ENCODE measurements at places on chromosomes 2 and 18. TPM values are rescaled to one million over a fixed set of nuclear protein-coding genes. Genes with fewer than 3 reads are reported as not detected.

DNA sequence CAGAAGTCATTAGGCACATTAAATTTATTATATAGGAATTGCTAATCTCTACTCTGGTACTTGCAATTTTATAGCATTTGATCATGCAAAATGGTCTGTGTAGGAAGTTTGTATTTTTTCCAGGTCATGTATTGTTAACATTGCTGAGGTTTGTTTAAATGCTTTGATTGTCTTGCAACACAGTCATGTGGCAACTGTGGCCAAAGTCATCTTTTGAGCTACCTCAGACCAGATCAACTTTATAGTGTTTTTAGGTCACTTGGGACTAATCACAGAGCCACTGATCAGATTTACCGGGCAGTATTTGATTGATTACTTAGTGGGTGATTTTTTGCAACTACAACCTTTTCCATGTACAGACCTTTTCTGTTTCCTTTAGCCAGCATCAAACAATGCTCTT is 3.7 kb downstream of the SERPINB5 start:
- H3K27me3 ChIP-seq = no peaks in the 10 kb centered on the region
- no peak overlapping the region for H3K4me3 ChIP-seq
- H3K4me1 ChIP-seq = no peaks in the 10 kb centered on the region
- no peak overlapping the region for H3K27ac ChIP-seq
- no peak for DNase-seq

The BOK gene
- total RNA-seq = 0.10 TPM

DNA sequence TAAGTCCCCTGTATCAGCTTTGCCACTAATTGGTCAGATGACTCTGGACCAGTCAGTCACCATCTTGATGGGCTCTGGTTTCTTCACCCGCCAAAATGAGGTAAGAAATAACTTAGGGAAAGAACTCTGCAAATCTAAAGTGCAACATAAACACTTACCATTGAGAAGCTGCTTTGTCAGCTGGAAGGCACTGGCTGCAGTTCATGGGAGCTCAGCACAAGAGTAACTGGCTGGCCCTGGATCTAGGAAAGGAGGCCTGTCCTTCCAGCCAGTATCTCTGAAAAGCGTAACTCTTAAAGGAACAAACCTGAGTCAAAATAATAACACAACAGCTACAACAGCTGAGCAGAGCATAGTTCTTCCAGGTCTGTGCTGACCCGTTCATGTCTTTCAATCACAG is 123.9 kb downstream of the CACNB4 start:
- H3K27me3 ChIP-seq = no peaks in the 10 kb centered on the region
- H3K4me3 ChIP-seq = no peak overlapping the region
- no peaks in the 10 kb centered on the region for H3K4me1 ChIP-seq
- H3K27ac ChIP-seq = no peak overlapping the region
- H3K36me3 ChIP-seq = no peaks in the 10 kb centered on the region

GRCh38 chr2:118855451-118856279 is 8.2 kb upstream of the EN1 start:
- peaks cover 57% of the 10 kb centered on the region for H3K4me1 ChIP-seq
- no peak overlapping the region for H3K27ac ChIP-seq
- H3K36me3 ChIP-seq = no peaks in the 10 kb centered on the region
- H3K4me3 ChIP-seq = peak overlapping the region; percentile 47
- peak; percentile 85 for DNase-seq
- peaks cover 97% of the 10 kb centered on the region for H3K27me3 ChIP-seq

The FOXD4L1 gene
- 0.81 TPM for total RNA-seq

DNA sequence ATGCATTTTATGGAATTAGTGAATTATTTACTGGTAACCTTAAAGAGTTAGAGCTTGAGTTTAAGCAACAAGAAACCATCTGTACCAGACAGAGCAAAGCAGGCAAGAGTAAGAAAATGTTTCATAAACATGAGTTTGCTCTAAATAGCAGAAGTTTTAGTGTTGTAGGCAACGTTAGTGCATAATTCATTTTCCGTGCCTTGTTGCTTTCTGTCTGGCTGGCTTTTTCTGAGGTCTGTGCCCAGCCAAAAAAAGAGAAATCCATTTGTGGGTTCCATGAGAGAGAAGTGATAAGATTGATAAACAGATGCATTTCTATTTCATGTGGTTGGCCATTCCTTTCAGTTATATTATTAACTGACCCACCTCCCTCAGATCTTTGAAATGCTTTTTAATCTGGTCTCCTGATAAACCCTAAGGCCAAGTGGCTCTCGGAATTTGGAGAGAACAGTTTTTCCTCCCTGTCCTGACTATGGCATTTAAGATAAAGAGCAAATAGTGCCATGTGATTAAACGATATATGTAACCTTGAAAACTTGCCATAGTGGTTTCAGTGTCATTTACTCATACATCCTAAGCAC is 139.5 kb upstream of the LMAN1 start:
- H3K36me3 ChIP-seq = no peaks in the 10 kb centered on the region
- no peaks in the 10 kb centered on the region for H3K4me1 ChIP-seq
- no peak overlapping the region for H3K27ac ChIP-seq
- no peaks in the 10 kb centered on the region for H3K27me3 ChIP-seq

GRCh38 chr2:29700560-29700959 is 220.8 kb downstream of the ALK start:
- H3K27ac ChIP-seq = no peak overlapping the region
- no peaks in the 10 kb centered on the region for H3K27me3 ChIP-seq
- no peak for DNase-seq

The RESP18 gene
- not detected for total RNA-seq

The TRABD2A gene
- 11.3 TPM for total RNA-seq

DNA sequence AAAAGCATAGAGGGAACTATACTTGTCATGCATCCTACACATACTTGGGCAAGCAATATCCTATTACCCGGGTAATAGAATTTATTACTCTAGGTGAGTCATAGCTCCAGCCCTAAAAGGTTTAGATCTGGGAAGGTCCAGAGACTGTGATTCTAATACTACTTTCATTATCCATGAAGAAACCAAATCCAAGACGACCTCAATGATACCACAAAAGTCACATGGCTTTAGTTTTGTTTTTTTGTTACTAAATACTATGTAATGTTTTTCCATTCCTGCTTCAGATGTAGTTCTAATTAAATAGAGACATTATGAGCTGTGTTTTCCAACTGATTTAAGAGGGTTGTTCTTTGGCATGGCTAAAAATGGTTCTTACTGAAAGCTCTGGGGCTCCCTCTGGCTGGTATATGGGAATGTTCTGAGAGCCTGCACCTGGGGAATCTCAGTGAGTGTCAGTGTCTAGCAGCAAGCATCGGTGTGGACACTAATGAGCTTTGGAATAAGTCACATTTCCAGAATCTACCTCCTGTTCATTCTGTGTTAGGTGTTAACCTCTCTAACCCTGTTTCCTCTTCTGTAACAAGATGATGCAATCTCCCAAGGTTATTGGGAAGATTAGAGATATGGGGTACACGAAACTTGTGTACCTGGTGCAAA is 20.5 kb upstream of the IL1RL2 start:
- no peaks in the 10 kb centered on the region for H3K36me3 ChIP-seq
- no peak overlapping the region for H3K27ac ChIP-seq
- H3K27me3 ChIP-seq = no peaks in the 10 kb centered on the region

DNA sequence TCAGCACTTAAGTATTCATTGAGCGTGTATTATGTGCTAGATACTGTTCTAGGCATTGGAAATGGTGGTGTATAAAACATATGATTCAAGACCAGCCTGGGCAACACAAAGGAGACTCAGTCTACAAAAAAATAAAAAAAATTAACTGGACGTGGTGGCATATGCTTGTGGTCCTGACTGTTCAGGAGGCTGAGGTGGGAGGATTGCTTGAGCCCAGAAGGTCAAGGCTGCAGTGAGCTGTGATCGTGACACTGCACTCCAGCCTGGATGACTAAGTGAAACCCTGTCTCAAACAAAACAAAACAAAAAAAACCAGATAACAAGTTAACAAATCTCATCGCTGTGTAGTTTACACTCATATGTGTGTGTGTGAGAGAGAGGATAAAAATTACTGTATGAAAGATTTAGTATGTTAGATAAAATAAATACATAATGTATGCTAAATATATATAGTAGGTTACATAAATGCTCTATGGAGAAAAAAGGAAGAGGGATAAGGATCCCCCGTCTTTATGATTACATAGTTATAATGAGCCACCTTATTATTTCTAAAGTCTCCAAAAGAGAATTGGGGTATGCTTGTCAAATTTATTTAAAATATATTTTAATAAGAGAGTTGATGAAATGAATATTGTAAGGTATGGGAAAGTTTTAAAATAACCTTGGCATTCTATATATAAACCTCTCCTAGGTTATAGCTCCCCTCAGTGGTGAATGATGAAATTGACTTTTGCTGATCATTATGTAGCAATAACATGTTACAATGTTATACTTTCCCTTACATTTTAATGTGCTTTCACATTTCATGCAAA is 69.2 kb downstream of the EHBP1 start:
- no peaks in the 10 kb centered on the region for H3K27me3 ChIP-seq
- H3K27ac ChIP-seq = no peak overlapping the region
- H3K4me3 ChIP-seq = no peak overlapping the region
- peak; percentile 46 for DNase-seq

- no peak for DNase-seq
- H3K36me3 ChIP-seq = peaks cover 45% of the 10 kb centered on the region
- no peak overlapping the region for H3K27ac ChIP-seq
- no peaks in the 10 kb centered on the region for H3K4me1 ChIP-seq
- H3K4me3 ChIP-seq = no peak overlapping the region
- H3K27me3 ChIP-seq = no peaks in the 10 kb centered on the region
Measured at GRCh38 chr2:100070078-100070477, 72.3 kb downstream of the AFF3 start.

DNA sequence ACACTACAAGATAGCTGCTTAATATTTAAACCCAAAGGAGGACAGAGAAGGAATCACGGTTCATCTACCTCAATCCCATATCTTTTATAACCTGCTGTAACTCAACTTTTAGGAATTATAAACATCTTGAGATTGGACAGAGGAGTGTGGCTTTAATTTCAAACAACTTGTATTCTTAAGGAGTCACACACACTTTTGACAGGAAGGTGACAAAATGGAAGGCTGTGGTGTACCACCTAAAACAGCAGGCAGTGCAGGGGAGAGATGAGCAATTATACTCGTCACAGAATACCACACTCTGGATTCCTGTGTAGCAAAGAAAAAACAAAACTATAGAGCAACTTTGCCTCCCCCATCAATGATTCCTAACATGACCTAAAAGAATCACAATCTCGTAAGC is 194.8 kb downstream of the ZEB2 start:
- H3K4me3 ChIP-seq = no peak overlapping the region
- peak; percentile 22 for DNase-seq
- no peak overlapping the region for H3K27ac ChIP-seq
- H3K27me3 ChIP-seq = no peaks in the 10 kb centered on the region

The MRPL53 gene
- total RNA-seq = 61.5 TPM

DNA sequence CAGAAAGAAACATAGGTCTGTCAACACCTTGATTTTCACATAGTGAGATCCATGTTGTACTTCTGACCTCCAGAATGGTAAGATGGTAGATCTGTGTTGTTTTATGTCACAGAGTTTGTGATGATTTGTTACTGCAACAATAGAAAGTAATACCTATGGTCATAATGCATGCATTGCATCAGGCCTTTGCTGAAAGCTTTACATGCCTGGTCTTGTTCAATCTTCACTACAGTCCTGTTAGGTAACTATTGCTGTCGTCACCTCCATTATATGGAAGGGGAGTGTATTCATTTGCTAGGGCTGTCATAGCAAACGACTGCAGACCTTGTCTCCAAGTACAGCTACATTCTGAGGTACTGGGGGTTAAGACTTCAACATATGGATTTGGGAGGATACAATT is 243.5 kb downstream of the ANAPC1 start:
- no peaks in the 10 kb centered on the region for H3K4me1 ChIP-seq
- no peaks in the 10 kb centered on the region for H3K36me3 ChIP-seq
- no peak overlapping the region for H3K4me3 ChIP-seq
- H3K27me3 ChIP-seq = no peaks in the 10 kb centered on the region
- H3K27ac ChIP-seq = no peak overlapping the region

The COL6A3 gene
- total RNA-seq = 0.10 TPM

- no peak overlapping the region for H3K4me3 ChIP-seq
- no peak overlapping the region for H3K27ac ChIP-seq
- H3K27me3 ChIP-seq = no peaks in the 10 kb centered on the region
- no peaks in the 10 kb centered on the region for H3K36me3 ChIP-seq
Measured at GRCh38 chr18:53817976-53818950, 406.2 kb downstream of the MBD2 start.

The HNRNPA3 gene
- total RNA-seq = 197 TPM

The ERICH2 gene
- not detected for total RNA-seq

All from B cell (primary cell).